Temporal lobe (tissue), 4 donors: ENCODE measurements at places on chromosomes 1 and 21. TPM values are rescaled to one million over a fixed set of nuclear protein-coding genes. Genes with fewer than 3 reads are reported as not detected.

Gene NPPA
- total RNA-seq, result 2.5 TPM

Gene GUCA2A
- total RNA-seq, result not detected

Gene ANKRD45
- 19.4 TPM for total RNA-seq

Gene CD247
- 1.7 TPM for total RNA-seq

Gene TMEM50B
- 33.9 TPM for total RNA-seq

Gene C1orf226
- total RNA-seq, result 2.2 TPM

Gene SPRR1A
- total RNA-seq, result not detected

Gene NAV1
- total RNA-seq, result 78.4 TPM

Gene PIK3CD
- total RNA-seq, result 8.9 TPM

Gene CD5L
- 0.49 TPM for total RNA-seq

Gene FLG2
- total RNA-seq, result 0.25 TPM

Gene ZFP69B
- 18.9 TPM for total RNA-seq

Gene CD101
- 1.2 TPM for total RNA-seq

Gene ZBTB21
- 9.6 TPM for total RNA-seq

Gene CSF3R
- 2.0 TPM for total RNA-seq

Gene CELA2B
- total RNA-seq, result not detected

Gene SPEN
- total RNA-seq, result 75.0 TPM

Gene RPE65
- under 0.01 TPM for total RNA-seq

Gene NDUFS2
- 129 TPM for total RNA-seq

Gene DLGAP3
- total RNA-seq, result 5.9 TPM

Gene TMOD4
- not detected for total RNA-seq

Gene IRF6
- total RNA-seq, result 0.25 TPM

Gene IFNGR2
- total RNA-seq, result 35.7 TPM

Gene KRTAP21-2
- total RNA-seq, result not detected

Gene GJA9
- not detected for total RNA-seq

Gene NUDT4B
- total RNA-seq, result 9.3 TPM

Gene CRP
- not detected for total RNA-seq

Gene CAMK1G
- 3.4 TPM for total RNA-seq

Gene CHI3L2
- 0.49 TPM for total RNA-seq

Gene TNFRSF18
- not detected for total RNA-seq

Gene SYT2
- total RNA-seq, result 0.98 TPM

Gene SGIP1
- total RNA-seq, result 78.2 TPM

Gene HMCN1
- 2.7 TPM for total RNA-seq

Gene PCAT6
- total RNA-seq, result not detected

Gene SLC6A17
- 13.5 TPM for total RNA-seq

Gene PDE9A
- 14.5 TPM for total RNA-seq

Gene AKR1A1
- total RNA-seq, result 47.9 TPM
